ENCODE measurements at places on chromosomes 3 and 15.

DNA sequence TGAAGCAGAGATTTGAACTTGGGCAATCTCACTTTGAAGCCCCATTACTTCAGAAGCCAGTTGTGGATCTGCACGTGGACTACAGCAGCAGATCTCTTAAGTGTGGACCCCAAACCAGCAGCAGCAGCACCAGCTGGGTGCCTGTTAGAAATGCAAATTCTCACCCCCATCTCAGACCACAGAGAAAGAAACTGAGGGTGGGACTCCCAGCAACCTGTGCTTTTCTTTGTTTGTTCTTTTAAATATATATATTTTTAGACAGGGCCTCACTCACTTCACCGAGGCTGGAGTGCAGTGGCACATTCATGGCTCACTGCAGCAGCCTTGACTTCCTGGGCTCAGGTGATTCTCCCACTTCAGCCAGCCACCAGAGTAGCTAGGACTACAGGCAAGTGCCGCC, 53.2 kb downstream of the SLTM start:
- no peak for DNase-seq

DNA sequence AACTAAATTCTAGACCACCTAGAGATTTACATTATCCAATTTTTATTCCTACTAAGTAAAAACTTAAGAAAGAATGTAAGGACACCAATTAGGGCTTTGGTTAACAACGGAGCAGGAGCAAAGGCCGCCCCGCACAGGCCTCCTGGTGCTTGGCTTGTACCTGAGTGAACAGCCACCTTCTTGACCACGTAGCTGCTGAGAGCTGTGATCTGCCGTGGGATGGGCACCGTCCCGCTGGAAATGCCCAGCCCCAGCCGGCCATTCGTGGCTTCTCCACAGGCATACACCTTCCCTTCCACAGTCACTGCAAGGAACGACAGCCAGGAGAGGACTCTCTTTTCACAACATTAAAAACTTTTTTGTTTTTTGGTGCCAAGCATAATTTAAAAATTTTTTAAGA, 79.6 kb upstream of the OCA2 start:
- no peak for DNase-seq

DNA sequence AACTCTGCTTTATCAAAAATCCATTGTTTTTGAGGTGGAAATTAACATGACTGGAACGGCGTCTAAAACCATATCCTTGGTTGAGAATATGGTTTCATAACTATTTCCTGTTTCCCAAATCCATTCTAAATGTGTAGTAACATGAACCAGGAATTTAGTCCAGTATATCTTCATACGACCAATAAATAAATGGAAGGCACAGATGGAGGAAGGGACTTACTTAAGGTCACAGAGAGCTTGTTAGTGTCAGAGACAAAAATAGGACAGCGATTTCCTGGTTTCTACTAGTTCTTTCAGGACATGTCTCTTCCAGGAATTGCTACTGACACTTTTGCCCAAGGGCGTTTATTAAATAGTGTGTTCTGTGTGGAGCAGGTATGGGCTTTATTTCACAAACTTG, 41.2 kb downstream of the HES1 start:
- no peak for DNase-seq

GRCh38 chr3:89000886-89001285, 106.5 kb upstream of the EPHA3 start:
- DNase-seq, result no peak

DNA sequence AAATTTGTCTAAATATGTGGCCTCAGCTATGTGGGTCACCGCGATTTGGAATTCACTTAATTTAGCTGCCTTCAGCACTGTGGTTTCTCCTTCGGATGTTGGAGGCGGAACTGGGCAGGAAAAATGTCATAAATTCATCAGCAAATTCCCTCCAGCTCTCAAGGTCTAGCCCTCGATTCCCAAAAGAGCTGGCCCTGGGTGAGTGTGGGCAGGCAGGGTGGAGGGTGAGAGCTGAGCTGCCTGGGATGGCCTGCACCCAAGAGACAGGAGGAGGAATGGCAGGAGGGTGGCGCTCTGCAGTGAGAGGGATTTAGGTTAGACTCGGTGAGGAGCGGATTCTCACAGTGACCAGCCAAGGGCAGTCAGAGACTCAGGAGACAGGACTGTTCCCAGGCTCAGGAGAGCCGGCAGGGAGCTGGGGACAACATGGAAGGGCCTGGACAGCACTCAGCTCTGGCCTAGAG, 57.1 kb downstream of the FEM1B start:
- DNase-seq, result no peak

DNA sequence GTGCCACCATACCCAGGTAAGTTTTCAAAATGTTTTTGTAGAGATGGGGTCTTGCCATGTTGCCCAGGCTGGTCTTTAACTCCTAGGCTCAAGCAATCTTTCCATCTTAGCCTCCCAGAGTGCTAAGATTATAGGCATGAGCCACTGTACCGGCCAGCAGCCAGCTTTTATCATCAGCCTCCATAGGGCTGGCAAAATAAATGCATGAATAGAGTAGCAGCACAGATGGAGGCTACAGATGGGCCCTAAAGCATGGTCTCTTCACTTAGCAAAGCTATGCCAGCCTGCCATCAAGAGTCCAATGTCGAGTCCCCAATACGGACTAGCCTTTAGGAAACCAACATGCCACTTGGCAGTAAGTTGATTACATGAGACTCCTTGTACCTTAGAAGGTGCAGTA, 63.8 kb downstream of the CNTN3 start:
- DNase-seq, result no peak

GRCh38 chr3:7752005-7752404, 749.6 kb upstream of the LMCD1 start:
- no peak for DNase-seq
